ENCODE measurements at places on chromosomes 13 and 19.

- DNase-seq, result no peak
These were observed 11.9 kb downstream of the MRPS12 start for GRCh38 chr19:38942471-38943181.

DNA sequence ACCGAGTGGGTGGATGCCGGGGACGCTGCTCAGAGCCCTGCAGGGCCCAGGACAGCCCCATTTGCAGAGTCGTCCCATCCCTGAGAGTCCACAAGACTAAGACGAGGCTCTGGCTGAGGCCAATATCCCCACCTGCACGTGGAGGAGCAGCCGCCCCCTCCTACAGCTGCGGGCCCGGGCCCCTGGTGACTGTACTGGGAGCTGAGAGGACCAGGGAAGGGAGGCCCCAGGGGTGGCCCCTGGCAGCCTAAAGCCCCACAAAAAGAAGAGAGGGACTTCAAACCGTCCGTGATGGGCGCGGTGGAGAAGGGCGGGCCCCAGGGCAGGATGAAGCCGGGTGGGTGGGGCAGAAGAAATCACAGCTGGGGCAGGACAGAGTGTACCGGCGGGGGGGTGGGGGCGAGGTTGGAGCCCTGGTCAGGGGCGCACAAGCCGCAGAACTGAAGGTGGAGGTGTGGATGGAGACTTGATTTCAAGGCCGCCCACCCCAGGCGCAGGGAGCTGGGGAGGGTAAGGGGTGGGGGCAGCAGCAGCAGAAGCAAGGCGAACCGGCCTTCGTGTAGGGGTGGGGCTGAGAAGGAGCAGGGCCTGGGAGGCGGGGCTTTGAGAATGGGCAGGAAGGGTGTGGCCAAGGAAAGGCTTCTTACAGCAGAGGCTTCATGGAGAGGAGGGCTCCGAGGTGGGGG is 12.9 kb downstream of the CFD start:
- peak; percentile 62 for DNase-seq

- DNase-seq, result no peak
These were observed 346.0 kb upstream of the ATXN8OS start for GRCh38 chr13:69761581-69761980.

GRCh38 chr19:30307191-30307974 is 64.8 kb upstream of the ZNF536 start:
- DNase-seq, result no peak
